ENCODE measurements at places on chromosomes 16 and 17.

- DNase-seq: peak; percentile 31
Observed at GRCh38 chr16:49857423-49858181, 1.7 kb upstream of the ZNF423 start.

GRCh38 chr17:36876966-36877365, 60.3 kb upstream of the LHX1 start:
- no peak for DNase-seq

DNA sequence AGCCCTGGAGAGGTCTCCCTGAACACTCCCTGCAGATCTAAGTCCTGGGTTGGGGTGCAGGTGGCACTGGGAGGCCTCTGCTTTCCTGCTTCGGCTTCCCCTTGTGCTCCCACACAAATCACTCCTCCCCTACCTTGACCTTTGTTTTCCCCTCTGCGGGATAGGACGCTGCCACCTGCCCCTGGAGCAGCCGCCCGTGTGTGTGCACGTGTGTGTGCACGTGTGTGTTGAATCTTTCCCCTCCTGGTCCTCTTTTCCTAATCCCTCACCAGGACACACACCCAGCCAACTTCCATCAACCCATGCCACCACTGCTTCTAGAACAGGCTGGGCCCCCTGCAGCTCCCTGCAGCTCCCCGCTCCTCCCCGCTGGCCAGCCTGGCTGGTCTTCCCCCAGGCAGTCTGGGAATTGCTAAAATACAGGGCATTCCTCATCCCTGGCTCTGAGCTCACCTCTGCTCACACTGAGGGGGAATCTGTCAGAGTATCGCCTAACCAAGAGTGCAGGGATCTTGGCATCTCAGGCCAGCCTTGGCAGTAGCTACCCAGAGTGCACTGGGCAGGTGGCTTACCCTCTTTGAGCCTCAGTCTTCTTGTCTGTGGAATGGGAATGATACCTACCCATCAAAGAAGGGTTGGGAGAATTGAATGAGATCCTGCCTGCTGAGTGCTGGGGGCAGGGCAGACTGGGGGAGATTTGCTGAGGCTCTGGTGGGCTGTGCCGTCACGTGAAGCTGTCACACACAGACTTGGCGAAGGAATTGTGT, 198.5 kb downstream of the NTN1 start:
- no peak for DNase-seq

DNA sequence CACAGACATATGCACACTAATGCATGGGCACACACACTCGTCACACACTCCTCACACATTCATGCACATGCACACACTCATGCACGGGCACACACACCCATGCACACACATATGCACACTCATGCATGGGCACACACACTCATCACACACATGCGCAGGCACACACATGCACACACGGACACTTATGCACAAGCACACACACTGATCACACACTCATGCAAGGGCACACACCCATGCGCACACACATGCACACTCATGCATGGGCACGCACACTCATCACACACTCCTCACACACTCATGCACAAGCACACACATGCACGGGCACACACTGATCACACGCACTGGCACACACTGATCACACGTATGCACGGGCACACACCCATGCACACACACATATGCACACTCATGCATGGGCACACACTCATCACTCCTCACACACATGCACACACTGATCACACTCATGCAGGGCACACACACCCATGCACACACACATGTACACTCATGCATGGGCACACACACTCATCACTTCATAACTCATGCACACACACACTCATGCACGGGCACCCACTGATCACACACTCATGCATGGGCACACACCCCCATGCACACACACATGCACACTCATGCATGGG, 16.1 kb downstream of the ADGRG1 start:
- DNase-seq: no peak

- no peak for DNase-seq
Observed at GRCh38 chr16:85422632-85423550, 190.2 kb upstream of the GSE1 start.

GRCh38 chr16:85699628-85700027, 10.9 kb upstream of the GINS2 start:
- DNase-seq: no peak

GRCh38 chr17:27575096-27575911, 55.7 kb upstream of the LGALS9 start:
- DNase-seq: no peak

DNA sequence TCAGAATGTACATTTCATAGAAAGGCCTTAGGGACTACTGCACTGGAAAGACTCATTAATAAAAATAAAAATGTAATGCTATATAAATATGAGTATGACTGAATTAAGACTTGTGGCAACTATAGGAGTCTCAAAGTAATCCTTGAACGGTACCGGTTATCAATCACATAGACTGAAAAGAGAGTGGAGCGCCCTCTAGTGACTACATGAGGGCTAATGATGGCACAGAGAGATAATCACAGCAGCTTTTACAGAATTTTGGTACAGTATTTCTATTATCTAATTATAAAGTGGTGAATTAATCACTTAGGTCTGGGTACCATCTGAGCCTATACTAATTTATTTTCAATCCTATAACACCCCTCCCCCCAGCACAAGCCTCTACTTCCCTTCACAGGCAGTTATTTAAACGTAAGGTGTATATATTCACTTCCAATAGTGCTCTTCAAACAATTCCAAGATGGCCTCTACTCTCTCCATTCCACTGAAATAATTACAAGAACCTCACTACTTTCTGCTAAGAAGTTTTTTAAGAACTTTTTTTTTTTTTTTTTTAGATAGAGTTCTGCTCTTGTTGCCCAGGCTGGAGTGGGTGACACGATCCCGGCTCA, 40.7 kb upstream of the ANKFY1 start:
- DNase-seq: peak; percentile 14

DNA sequence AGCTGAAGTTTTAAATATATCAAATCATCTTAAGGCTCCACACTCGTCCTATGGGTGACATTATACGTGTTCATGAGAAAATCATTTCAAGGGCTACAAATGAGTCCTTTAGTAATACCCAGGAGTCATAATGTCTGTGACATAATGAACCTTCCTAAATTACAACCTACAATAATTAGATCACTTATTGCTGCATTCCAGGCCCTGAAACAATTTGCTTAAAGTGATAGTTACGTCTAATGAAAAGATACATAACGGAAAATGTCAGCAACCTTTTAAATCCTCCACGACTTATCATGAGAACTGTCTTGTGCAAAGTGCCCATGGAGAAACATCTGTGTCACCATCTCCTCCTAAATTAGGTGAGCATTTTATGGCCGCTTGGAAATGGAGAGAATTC, 43.4 kb downstream of the IRX3 start:
- no peak for DNase-seq

GRCh38 chr17:82300707-82301270, 16.6 kb downstream of the CD7 start:
- peak; percentile 29 for DNase-seq

DNA sequence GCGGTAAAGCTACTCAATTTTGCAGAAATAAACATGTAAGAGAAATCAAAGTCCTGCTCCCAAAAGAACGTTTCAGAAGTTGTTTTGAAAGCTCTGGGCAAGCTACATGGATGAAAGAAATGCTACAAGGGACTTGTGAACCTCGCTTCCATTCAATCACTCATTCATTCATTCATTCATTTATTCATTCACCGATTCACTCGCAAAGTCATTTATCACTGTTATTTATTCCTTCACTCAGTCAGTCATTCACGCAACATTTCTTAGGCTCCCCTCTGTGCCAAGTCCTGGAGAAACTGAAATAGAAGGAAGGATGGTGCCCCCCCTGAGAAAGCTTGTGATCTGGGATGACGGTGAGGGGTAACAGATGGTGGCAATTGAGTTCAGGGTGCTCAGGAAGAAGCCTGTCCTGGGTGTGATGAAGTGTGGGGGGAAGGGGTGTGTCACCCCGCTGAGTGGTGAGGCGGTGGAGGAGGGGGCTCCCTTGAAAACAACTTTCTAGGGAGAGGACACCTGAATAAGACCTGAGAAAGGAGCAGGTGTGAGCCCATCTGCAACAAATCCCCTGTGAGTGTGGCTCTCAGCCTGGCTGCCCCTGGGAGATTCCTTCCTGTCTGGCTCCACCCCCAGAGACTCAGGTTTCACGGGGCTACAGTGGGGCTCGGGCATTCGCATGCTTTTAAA, 36.3 kb upstream of the PRSS54 start:
- DNase-seq: no peak

GRCh38 chr17:49407086-49407485, 7.6 kb downstream of the PHB1 start:
- DNase-seq: no peak

- peak; percentile 72 for DNase-seq
Observed at GRCh38 chr16:2904100-2904921, 7.4 kb upstream of the FLYWCH1 start.

GRCh38 chr17:37706446-37706845, 38.4 kb downstream of the HNF1B start:
- no peak for DNase-seq

GRCh38 chr16:647173-647902, 1.8 kb upstream of the WDR90 start:
- no peak for DNase-seq

- no peak for DNase-seq
Observed at GRCh38 chr17:38508570-38508950, 80.3 kb downstream of the ARHGAP23 start.

DNA sequence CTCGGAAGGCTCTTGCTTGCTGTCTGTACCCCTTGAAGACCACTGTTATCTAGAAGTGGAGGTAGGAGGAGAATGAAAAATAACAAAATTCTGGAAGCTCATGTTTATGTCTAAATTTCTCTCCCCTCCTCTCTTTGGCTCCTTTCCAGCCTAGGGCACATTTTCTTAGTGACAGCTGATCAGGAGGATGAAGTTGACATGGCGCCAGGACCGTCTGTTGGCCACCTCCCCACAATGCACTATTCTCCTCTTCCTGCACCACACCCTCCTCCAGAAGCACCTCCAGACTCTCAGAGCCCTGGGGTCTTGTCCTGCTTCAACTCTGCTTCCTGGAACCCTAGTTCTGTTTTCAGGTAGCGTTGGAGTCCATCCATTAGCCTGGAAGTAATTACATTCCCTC, 25.5 kb upstream of the SSTR2 start:
- no peak for DNase-seq

- DNase-seq: no peak
Observed at GRCh38 chr17:27764589-27764988, 35.7 kb downstream of the NOS2 start.

GRCh38 chr16:80107900-80108299, 432.9 kb upstream of the DYNLRB2 start:
- DNase-seq: no peak

- DNase-seq: no peak
Observed at GRCh38 chr16:4519274-4520058, 19.1 kb downstream of the CDIP1 start.

- no peak for DNase-seq
Observed at GRCh38 chr16:86630471-86630870, 52.1 kb downstream of the FOXL1 start.

- DNase-seq: no peak
Observed at GRCh38 chr16:30368122-30368791, 2.0 kb downstream of the TBC1D10B start.

GRCh38 chr16:89331371-89332109, 114.0 kb downstream of the ZNF778 start:
- no peak for DNase-seq

DNA sequence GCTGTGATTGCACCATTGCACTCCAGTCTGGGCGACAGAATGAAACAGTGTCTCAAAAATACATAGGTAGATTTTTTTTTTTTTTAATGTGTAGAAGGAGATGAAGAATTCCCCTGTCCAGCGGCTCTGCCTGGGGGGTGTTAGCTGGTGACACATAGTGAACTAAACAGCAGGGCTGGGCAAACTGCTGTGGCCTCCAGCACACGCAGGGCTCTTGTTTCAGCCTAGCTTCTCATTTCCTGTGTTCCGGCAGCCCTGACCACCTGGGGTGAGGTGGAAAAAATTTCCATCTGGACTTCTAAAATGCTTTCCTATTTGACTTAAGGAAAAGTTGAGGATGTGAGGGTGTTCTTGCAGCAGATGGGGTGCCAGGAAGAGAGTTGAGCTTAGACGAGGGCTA, 33.3 kb upstream of the RGS9 start:
- DNase-seq: no peak

DNA sequence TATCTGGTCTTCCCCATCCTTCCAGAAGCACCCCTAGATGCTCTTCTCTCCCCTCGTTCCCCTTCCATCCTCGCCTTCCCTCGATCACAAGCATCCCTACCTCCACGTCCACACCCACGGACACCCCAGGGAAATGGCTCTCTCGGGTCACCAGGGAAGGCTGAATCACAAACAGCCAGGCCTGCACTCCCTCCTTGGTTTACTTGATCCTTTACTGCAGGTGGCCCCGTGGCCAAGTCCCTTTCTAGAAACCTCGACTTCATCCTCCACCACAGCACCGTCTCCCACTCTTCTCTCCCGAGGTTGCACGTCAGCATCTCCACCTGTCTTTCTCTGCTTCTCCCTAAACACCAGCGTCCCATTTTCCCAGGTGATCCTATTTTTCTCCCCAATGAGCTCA, 6.5 kb upstream of the RBFOX3 start:
- no peak for DNase-seq

DNA sequence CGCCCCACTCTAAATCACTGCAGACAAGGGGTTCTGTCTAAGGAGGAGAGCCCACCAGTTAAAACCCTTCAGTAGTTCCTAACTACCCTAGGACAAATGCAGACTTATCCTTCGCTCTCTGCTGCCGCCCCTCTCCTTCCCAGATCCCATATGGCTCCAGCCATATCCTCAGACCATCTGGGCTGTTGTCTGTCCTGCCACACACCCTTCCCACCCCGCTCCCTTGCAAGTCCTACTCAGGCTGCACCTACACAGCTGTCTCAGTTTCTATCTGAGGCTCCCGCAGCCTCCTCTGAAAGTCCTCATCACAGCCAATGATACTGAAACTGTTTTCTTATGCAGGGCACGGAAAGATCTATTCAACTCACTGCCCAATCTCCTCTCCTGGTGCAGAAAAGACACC, 720 bp upstream of the BCKDK start:
- no peak for DNase-seq

- DNase-seq: no peak
Observed at GRCh38 chr17:65942592-65942991, 249.3 kb downstream of the CEP112 start.

- no peak for DNase-seq
Observed at GRCh38 chr16:72798264-72798663, 249.7 kb downstream of the ZFHX3 start.

GRCh38 chr17:50918071-50918932, 52.1 kb upstream of the TOB1 start:
- DNase-seq: no peak

Measured in T1000 (cell line).